SK-N-SH treated with all-trans-retinoic acid at 6 μM for 48 hours (cell line): ENCODE measurements at places on chromosomes 6 and 20.

GRCh38 chr6:46046558-46047174 is 31.0 kb upstream of the CLIC5 start:
- ATAC-seq: no peak

DNA sequence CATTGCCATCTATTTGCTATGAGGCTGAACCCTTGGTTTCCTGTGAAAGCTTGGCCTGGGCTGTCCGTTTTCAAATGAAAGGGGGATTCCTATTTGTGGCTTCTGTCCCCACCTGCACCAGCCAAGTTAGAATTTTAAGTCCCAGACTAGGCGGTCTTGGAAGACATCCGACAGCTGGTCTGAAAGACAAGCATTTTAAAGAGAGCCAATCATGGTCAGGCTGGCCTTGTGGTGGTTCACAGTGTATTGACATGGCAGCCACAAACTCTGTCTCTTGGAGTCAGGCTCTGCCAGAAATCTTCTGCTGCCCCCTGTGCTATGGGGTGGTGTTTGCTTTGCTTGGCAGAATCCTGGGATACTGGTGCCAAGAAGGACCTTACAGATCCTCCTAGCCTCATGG is 319.2 kb upstream of the MOCS1 start:
- no peak for ATAC-seq

GRCh38 chr6:96816301-96816817 is 20.9 kb downstream of the GPR63 start:
- ATAC-seq: no peak

DNA sequence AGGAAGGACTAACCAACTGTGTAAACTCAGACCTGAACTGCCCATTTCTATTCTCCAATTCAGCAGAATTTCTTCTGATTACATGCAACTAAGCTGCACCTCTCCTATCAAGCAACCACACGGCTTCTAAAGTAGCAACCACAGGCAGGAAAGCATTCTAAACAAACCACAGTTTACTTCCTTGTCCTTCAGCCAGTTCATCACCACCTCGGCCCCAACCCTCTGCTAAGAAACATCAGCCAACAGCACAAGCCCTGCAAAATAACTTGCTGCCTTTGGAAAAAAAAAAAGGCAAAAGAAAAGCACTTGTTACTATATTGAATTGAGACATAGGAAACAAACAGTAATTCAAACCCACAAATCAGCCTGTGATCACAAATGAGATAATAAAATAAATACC is 140.3 kb downstream of the NFATC2 start:
- no peak for ATAC-seq

- no peak for ATAC-seq
Observed at GRCh38 chr6:90301816-90302215, 5.2 kb upstream of the BACH2 start.

DNA sequence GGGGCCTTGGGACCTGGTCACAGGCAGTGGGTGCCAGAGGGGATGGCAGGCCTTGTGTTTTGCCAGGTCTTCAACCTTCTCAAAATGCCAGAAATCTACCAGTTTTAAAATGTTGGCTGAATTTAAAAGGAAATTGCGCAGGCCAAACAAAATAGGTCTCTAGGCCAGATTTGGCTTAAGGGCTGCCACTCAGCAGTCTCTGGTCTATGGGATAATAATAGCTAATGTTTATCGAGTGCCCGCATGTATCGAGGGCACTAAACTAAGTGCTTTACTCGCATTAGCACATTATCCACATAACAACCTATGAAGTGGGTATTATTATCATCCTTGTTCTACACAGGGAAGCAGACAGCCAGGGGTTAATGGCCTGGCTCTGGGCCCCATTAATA is 11.0 kb downstream of the E2F3 start:
- no peak for ATAC-seq

DNA sequence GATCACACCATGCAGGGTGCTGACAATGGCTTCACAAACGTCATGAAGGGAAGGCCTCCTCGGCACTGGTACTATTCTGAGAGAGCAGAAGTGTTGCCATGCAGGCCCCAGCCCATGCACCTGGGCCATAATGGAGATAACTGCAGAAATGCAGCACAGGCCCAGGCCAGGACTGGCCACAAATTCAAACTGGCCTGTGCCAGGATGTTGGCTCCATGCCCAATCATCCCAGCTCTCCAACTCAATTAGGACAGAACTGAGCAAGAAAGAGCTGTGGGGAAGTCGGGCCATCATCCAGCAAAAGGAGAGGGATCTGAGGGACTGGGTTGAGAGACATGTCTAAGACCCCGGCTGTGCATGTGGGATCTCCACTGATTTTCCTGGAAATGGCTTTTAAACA is 48.9 kb upstream of the SYNDIG1 start:
- ATAC-seq: no peak

GRCh38 chr20:49624317-49624716 is 56.4 kb upstream of the PTGIS start:
- no peak for ATAC-seq

DNA sequence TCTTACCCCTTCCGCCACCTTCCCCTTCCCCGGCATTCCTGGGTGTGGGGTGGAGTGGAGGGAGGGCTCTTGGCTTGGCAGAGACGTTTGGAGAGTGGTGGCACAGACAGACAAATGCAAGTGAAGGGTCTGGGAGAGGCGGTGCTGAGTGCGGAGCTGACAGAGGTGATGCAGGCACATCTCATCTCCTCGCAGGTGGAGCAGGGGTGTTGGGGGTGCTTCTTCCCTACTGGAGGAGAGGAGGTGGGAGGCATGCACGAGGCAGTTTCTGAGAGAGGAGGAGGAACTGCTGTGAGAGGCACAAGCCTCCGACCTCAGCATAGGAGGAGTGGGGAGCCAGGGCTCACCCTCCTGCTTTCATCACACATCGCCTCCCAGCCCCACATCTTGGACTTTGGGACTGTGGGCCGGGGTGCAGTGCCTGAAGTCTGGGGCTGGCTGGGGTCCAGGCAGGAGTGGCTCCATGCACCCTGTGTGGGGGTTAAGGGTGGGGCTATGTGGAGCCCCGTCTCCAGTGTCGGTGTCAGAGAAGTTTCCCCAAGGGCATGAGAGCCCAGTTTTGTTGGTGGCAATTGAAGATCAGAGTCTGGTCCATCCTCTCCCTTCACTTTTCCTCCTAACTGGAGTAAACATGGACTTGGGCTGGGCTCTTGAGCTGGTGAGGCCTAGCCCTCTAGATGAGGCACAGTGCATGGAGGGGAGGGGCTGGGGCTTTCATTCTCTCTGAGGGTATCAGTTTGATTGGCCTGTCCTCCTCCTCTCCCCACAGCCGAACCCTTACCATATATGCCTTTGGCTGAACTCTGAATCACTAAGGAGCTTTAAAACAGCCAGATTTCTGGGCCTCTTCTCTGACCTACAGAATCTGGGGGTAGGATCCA is 20.2 kb upstream of the SLC22A7 start:
- ATAC-seq: peak; percentile 33

DNA sequence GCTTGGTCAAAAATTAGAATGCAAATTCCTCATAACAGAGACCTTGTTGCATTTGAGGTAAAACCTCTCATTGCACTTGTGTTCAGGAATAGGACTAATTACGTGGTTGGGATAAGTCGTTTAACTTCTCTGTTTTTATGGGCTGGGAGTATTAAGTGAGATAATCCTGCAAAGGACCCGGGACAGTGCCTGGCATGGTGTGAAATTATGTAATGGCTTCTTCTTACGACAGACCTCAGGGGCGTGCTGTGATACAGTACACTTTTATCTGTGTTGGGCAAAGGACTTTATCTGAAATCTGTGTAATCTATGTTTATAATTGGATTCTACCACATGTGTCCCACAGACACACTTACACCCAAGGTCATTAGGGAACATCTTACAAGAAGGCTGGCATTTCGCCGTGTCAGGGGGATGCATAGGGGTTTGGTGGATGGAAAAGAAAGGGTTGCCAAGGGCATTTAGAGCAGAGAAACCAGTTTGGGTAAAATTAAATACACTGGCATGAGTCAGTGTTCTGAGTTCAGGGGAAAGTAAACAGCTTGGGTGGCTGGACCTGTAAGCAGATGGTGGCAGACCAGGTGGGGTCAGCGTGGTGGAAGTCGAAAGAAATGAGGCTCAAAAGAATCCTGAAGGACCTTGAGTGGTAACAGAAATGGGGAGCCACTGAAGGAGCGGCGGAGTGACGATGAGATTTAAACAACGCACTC is 17.2 kb upstream of the RTF2 start:
- no peak for ATAC-seq

DNA sequence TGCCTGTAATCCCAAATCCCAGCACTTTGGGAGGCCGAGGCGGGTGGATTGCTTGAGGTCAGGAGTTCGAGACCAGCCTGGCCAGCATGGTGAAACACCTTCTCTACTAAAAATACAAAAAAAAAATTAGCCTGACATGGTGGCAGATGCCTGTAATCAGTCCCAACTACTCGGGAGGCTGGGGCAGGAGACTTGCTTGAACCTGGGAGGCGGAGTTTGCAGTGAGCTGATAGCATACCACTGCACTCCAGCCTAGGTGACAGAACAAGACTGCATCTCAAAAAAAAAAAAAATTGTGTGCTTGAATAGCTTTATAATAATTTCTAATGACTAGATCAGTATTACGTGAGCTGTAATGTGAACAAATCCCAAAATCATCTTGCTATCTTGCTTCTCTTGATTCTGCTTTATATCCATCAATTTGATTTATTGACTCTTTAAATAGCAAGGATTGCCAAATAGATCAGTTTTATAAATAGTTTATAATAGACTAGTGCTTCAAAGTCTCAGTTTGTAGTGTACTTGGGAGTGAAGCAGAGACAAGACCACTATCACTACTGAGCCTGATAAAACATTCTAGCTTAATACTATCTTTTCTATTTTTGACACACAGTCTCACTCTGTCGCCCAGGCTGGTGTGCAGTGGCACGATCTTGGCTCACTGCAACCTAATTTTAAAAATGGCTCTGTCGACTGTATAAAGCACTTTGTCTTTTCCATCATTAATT is 7.1 kb downstream of the AMD1 start:
- no peak for ATAC-seq

DNA sequence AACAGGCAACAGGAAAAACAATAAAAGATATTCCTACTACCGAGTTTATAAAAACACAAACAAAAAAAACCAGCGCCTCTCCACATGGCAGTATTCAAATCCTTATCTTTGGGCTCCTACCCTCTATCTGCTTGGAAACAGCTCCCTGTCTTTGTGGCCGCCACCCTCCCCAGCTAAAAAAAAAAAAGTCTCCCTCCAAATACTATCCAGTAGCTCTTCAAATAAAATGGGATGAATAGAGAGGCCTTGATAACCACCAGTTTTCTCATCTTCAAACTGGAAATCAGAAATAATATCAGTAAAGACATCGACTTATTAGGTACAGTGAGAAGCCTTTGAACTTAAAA is 96.2 kb downstream of the PSMG4 start:
- no peak for ATAC-seq

- ATAC-seq: no peak
Observed at GRCh38 chr20:19864130-19864529, 106.1 kb downstream of the RIN2 start.

DNA sequence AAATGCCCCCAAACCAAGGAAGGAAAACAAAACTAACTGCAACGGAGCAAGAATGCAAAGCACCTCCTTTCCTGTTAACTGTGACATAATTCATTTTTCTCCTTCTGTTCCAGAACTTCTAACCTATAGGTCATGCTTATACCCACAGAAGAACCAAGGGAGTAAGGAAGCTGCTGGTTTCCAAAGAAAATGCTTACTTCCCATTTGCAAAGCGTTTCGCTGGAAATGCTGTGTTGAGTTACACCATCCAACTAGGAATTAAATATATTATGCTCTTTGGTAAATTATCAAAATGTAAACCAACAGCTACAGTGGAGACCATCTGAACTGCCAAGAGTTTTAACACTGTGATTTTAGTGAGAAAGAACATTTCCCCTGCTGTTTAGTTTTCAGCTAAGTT is 42.9 kb downstream of the ATXN1 start:
- ATAC-seq: peak; percentile 18; the same call in 2 of the 3 replicates

- ATAC-seq: no peak
Observed at GRCh38 chr20:38196592-38196991, 31.5 kb upstream of the TGM2 start.

- ATAC-seq: no peak
Observed at GRCh38 chr6:36331381-36331780, 5.3 kb downstream of the BNIP5 start.

GRCh38 chr20:17898548-17898994 is 70.0 kb downstream of the SNX5 start:
- peak; percentile 84 for ATAC-seq

DNA sequence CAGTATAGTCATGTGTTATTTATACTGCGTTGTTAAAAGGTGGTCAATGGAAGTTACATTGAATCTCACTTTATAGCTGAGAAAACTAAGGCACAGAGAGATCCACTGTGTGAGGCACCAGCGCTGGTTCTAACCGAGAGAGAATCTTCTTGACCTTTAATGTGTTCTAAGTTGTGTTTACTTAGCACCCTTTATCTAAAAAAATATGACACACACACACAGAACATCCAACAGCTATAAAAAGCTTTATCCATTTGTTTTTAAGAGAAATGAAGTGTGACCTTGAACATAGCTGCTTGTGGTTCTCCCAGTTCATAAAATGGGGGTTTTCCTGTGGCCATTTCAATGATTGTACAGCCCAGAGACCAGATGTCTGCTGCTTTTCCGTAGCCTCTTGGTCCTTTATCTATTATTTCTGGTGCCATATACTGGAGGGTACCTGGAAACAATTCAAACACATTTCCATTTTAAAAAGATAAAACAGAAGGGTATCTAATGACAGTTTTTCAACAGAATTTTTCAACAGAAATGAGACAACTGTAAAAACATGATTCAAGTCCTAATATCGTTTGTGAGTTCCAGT is 54.8 kb upstream of the MAP7 start:
- no peak for ATAC-seq

DNA sequence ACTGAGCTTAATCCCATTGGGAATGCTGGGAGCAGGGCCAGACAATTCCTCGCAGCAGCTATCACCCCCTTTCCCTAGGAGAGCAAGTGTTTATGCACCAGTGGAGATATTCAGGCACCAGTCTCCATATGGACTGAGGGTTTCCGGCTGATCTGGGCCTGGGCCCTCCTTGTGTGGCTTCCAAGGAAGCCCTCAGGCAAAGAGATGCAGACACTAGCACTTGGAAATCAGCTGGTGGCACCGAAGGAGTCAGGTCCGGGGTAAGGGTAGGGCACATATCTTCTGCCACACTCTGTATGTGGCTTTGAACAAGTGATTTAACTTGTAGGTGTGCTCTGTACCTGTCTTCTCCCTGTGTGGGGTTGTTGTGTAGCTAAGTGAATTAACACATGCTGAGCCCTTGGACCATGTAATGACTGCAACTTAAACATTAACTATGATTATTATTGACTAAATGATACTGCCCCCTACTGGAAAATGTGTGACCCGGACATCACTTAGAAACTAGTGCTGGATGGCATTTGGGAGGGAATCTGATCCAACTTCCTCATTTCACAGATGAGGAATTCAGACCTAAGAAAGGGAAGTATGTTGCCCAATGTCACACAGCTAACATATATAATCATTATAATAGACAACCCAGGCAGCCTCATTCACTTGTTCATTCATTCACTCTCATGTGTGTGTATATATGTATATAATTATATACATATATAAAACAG is 19.3 kb upstream of the WFDC2 start:
- peak; percentile 67 for ATAC-seq

DNA sequence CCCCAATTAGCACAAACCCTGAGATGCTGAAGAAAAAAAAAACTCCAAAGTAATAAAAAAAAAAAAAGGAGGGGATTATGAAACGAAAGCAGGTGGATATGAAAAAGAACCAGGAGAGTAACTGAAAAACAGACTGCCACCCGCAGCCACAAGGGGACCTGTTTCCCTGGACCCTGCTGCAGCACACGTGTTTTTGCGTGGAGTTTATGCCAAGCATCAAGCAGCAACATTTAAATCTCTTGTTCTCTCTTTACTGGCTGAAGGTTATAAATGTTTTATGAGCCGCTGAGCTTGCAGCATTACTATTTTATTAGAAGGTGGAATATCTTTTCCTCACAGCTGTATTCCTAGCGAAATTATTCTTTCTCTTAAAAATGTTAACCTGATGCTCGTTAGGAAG is 131.6 kb upstream of the OLIG3 start:
- ATAC-seq: peak; percentile 77
